ENCODE measurements at places on chromosomes 7 and 10.

- DNase-seq, result no peak
Observed at GRCh38 chr10:19713159-19713558, 103.1 kb upstream of the PLXDC2 start.

DNA sequence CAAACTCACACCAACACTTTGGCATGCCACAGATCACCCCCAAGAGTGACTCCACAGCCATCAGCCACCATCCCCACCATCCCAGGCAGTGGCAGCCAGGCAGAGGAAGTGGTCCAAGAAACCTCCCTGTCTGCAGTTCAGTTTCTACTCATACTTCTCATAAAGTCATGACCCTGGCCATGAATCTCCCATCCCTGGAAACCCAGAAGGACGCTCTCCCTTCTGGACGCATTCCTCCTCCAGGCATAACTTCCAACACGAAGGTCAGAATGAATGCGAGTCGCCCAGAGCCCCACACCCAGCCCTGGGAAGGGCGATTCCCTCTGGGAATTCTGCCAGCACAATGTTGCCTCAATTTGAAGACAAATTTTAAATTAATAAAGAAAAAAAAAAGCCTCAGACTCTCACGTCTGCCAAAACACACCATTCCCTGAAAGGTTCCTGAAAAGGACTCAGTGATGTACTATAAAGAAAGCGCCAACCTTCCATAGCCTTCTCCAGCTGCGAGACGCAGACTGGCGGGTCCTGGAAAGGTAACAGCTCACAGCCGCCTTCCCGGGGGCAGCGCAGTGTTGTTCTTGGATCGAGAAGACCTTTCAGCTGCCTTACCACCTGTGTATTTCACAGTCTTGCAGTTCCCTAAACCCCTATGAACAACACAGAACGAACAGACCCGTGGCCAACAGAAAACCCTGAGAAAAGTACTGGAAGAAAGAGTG lies 307.6 kb downstream of the FRMD4A start:
- no peak for DNase-seq

DNA sequence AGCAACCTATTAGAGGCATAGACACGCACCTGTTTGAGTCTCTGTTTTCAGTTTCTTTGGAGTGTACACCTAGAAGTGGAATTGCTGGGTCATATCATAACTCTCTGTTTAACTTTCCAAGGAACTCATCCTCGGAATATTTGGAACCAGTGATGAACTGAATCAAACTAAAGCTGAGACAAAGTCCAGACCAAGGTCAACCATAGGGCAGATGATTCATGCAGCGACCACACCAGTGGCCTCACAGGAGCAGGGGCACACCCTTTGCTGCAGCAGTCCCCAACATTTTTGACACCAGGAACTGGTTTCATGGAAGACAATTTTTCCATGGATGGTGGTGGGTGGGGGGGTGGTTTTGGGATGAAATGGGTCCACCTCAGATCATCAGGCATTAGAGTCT lies 4.9 kb upstream of the OPTN start:
- no peak for DNase-seq

DNA sequence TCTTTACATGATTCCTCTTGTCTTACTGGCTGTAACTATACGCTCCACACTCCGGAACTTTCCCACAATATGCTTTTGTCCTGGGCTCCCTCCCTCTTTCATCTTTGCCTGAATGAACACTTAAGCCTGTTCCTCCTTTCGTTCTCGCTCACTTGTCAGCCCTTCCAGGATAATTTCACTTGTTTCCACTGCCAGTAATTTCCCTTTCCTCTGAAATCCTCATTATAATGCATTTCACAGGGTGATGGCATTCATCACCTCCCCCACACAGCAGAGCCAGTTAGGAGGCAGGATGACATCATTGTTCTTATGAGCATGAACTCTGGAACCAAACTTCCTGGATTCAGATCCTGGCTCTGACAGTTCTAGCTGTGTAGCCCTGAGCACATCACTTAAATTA lies 372.6 kb downstream of the GPR158 start:
- DNase-seq, result no peak

GRCh38 chr10:128040096-128040495 lies 86.1 kb downstream of the MKI67 start:
- DNase-seq, result no peak
